Fibroblast of lung (primary cell): ENCODE measurements at places on chromosomes 6 and 20.

- no peak for DNase-seq
Observed at GRCh38 chr6:157229132-157229618, 94.1 kb downstream of the TMEM242 start.

DNA sequence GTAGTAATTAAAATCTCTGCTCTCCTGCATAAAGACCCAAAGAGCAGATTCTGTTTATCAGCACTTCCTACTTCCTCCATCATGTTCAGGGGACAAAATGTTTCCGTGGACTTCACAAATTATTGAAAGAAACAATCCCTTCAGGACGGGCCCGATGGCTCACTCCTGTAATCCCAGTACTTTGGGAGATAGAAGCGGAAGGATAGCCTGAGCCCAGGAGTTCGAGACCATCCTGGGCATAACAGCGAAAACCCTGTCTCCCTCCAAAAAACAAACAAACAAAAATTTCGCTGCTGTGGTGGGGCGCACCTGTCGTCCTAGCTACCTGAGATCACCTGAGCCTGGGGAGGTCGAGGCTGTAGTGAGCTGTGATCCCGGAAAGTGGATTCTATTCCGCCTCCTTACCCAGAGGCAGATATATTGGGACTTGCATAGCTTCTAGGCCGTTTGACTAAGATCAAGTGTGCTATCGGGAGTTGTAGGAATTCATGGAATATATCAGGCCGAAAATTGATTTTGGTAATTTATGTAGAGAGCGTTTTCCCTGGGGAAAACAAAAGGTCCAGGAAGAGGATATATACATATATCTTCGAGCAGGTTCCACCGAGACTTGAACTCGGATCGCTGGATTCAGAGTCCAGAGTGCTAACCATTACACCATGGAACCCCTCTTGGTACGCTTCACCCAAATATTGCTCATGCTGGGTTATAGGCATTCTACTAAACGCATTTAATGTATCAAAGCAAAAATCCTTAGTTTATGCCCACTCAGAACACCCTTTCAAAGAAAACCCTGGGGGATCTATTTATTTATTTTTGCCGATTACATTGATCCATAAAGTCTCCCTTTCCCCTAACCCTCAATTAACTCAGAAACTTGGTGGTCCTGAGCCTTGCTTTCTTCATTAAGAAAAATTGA lies 74.5 kb upstream of the ZNF184 start:
- peak; percentile 62 for DNase-seq

GRCh38 chr6:84151669-84152068 lies 75.8 kb downstream of the CEP162 start:
- no peak for DNase-seq

- no peak for DNase-seq
Observed at GRCh38 chr6:122568350-122568749, 41.9 kb upstream of the PKIB start.
